Mucosa of descending colon (tissue), 3 donors: ENCODE measurements at places on chromosomes 3 and 15. TPM values are rescaled to one million over a fixed set of nuclear protein-coding genes. Genes with fewer than 3 reads are reported as not detected.

- no peak for DNase-seq
Measured at GRCh38 chr15:65312400-65312916, 8.0 kb downstream of the RNU5B-1 start.

- no peak for DNase-seq
Measured at GRCh38 chr15:66186049-66186825, 67.3 kb downstream of the MEGF11 start.

DNA sequence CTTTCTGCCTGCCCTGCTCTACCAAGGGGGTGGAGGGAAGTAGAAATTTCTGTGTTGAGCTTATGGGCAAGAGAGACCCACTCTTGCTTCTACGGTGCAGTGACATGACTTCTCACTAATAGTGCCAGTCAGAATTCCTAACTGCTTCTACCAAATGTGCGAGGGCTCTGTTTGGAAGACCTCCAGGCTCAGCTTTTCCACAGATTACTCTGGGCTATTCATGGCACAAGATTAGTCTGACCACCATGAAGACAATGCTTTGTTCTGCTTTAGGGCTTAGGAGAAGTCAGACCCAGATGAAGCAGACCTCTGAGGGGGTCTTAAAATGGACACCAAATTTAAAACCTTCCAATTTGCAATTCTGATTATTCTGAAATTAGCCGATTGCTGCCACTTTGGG lies 195.9 kb upstream of the TBC1D5 start:
- DNase-seq, result no peak

DNA sequence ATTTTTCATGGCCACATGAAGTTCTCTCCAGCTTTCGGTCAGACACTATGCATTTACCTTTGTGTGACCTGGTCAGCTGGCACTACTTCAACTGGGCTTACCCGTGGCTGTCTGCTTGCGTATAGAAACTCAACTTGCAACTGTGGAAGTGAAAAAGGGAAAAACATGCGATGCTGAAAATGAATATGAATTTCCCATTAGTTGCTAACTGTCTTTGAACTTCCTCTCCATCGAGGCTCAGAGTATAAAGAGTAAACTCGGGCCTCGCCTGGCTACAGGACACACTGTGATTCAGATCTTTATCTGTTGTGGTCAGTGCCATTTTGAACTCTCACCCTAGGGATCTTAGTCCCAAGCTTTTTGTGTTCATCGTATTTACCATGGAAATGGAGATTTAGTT lies 26.8 kb downstream of the NFKBIZ start:
- DNase-seq, result no peak

The TEX55 gene
- total RNA-seq, result not detected

DNA sequence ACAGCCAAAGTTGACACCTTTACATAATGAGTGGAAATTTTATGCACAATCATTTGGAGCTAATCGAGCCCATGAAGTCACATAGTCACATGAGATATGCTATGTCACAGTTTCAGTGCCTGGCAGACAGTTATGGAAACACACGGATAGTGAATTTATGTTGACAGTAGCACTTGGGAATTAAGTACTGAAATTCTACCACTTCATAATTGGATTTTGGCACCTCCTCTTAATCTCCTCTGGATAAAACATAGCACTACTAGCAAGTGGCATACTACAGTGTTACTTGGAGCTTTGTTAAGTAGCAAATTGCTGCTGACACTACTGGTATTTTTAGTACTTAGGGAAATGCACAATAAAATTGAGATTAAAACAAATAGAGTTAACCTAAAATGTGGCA lies 1679.4 kb downstream of the OTOL1 start:
- DNase-seq, result no peak

DNA sequence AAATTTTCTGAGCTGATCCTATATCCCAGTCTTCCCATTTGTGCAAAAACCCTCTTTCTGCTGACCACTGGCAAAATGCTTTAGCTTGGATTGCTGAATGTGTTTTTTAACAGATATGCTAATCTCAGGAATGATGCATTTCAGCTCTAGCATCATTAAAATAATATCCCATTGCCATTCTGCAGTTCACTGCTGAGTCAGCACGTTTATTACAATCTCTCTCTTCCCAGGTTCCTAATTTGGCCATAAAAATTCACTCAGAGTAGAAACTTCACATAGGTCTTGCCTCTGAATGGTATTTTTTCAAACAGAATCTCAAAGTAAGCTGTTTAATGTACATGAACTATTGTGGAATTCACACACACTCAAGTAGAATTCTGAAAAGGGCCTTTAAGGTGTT lies 509.6 kb upstream of the SUCLG2 start:
- DNase-seq, result no peak

- DNase-seq, result no peak
Measured at GRCh38 chr15:51830276-51830806, 888 bp downstream of the TMOD3 start.

The UROC1 gene
- total RNA-seq, result not detected

DNA sequence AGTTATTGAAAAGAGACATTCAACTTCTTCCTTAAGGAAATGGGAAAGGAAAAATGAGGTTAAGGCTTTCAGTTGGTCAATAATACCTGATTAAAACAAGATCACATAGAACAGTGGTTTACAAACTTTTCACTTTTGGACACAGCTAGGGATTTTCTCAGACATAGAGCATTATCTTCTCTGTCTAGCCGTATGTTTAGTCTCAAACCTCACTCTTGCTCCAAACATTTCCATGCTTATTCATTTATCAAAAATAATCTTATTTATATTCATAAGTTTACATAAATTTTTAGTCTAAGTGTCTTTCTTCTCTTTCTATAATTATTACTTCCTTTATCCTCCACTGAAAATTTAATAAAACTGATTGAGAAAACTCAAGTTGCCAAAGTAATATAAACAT lies 114.2 kb upstream of the AZI2 start:
- DNase-seq, result no peak

- no peak for DNase-seq
Measured at GRCh38 chr15:63593705-63594671, 3.2 kb upstream of the FBXL22 start.

GRCh38 chr3:38834110-38834509 lies 18.1 kb upstream of the SCN10A start:
- peak; percentile 27 for DNase-seq

- DNase-seq, result no peak
Measured at GRCh38 chr3:112627919-112628466, 12.9 kb downstream of the CCDC80 start.

The GPR87 gene
- total RNA-seq, result not detected

The FOXB1 gene
- not detected for total RNA-seq
